COR-L47 (cell line): ENCODE measurements at places on chromosomes 2 and 18.

DNA sequence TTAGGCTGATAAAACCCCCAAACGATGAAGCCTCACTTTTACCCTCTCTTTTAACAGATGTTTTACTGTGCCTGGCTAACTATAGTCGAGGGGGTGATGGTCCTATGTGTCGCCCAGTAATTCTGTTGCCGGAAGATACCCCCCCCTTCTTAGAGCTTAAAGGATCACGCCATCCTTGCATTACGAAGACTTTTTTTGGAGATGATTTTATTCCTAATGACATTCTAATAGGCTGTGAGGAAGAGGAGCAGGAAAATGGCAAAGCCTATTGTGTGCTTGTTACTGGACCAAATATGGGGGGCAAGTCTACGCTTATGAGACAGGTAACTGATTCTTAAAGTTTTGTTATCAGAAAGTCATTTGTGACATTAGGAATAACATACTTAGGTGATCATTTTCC, 20.4 kb downstream of the MSH6 start:
- no peak for DNase-seq

- DNase-seq: no peak
Observed at GRCh38 chr2:96137321-96138178, 752 bp downstream of the ASTL start.

- no peak for DNase-seq
Observed at GRCh38 chr2:86027922-86028765, 77.5 kb downstream of the POLR1A start.

GRCh38 chr2:38997781-38998180, 108.1 kb downstream of the ARHGEF33 start:
- DNase-seq: no peak

DNA sequence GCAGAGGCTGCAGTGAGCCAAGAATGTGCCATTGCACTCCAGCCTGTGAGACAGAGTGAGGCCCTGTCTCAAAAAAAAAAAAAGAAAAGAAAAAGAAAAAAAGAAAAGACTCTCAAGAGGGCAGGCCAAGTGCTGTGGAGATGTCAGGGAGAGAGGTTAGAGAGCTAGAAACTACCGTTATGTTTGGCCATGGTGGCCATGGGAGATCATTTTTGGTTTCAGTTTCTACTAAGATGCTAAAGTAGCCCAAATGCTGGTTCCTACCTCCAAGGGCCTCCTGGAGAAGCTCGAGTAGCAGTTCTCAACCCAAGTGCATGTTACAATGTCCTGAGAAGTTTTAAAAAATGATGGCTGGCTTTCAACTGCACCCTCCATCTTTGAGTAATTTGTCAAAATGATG, 47.4 kb upstream of the TCF4 start:
- DNase-seq: no peak

DNA sequence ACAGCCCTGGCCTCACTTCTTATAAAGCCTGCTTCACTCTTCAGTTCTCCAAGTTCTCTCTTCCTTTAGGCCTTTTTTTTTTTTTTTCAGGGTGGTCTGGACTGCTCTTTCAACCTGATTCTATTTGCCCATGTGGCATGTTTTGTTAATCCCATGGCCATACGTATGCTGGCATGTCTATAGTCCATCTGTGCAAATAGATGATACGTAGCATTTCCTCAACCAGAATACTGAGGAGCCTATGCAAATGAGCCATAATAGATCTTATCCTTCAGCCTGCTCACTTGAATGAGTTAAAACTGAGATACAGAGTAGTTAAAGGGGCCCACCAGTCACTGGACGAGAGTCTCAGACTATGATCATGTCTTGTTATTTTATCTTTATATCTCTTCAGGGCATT, 265.2 kb upstream of the CXCR4 start:
- no peak for DNase-seq

GRCh38 chr18:34600158-34600557, 109.9 kb upstream of the DTNA start:
- no peak for DNase-seq

- DNase-seq: no peak
Observed at GRCh38 chr18:12474146-12474545, 66.4 kb downstream of the PRELID3A start.

DNA sequence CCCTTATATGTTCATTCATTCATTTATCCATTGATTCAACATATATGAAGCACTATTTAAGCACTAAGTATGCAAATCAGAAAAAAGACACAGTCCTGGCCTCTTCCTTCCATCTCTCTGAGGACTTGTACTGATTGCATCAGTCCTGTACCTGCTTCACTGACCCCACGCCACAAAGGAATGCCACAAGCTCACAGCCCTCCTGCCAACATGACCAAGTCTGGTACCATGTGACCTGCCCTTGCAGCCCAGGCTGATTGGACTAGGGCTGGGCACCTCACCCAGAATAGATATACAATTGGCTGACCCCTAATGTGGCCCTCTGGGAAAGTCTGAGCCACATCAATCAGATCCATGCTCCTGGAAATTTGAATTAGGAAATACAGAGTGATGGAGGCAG, 196.6 kb downstream of the AGPS start:
- DNase-seq: no peak

- DNase-seq: peak; percentile 41
Observed at GRCh38 chr2:143685421-143686078, 556.3 kb downstream of the ARHGAP15 start.

DNA sequence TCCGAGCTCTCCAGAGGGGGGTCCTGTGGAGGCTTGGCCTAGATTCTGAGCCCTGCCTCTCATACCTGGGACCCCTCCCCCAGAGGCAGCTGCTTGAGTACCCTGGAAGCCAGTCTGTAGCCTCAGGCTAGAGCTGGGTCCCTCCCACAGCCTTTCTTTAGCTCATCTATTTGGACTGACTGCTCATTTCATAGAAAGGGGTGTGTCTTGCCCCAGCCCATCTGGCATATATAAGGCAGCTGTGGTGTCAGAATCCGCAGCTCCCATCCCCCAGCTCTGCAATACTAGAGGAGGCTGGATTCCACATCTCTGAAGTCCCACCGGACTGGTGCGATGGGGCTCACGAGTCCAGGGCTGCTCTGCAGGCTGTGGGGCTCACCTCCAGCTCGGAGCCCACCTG, 26.1 kb downstream of the MPHOSPH10 start:
- DNase-seq: peak; percentile 83

DNA sequence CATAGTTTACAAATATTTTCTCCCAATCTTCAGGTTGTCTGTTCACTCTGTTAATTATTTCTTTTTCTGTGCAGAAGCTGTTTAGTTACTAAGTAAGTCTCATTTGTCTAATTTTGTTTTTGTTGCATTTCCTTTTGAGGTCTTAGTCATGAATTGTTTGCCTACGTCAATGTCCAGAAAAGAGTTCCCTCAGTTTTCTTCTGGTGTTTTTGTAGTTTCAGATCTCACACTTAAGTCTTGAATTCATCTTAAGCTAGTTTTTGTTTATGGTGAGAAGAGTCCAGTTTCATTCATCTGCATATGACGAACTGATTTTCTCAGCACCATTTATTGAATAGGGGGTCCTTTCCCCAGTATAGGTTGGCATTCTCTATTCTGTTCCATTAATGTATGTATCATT, 1252.2 kb upstream of the TMEFF2 start:
- DNase-seq: no peak

DNA sequence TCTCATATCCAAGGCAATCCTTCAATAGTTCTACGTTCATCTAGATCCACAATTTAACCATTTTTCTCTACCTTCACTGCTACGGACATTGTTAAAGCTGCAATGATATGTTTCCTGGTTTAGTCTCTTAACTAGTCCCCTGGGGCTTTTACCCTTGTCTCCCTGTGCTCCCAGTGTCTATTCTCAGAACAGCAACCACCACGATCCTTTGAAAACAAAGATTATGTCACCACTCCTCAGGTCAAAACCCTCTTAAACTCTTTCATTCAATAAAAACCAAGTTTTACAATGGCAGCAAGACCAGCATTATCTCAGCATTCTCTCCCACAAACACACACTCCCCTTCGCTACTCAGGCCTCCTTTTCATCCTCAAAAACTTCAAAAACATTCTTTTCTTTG, 298.2 kb upstream of the CHST9 start:
- no peak for DNase-seq

DNA sequence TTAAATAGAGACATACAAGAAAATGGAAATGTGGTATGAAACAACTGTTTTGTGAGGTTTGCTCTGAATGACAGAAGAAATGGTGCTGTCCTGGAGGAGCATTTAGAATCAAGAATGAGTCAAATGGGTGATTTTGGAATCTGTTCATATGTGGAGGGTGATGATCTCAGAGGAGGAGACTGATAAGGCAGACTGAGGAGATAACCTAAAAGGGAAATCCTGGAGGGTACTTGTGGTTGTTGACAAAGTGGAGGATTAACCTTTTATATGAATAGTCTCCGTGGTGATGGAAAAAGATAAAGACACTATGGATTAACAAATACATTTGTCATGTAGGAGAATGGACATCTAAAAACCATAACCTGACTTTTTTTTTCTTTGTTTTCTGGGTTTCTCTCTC, 74.1 kb downstream of the MMADHC start:
- no peak for DNase-seq

DNA sequence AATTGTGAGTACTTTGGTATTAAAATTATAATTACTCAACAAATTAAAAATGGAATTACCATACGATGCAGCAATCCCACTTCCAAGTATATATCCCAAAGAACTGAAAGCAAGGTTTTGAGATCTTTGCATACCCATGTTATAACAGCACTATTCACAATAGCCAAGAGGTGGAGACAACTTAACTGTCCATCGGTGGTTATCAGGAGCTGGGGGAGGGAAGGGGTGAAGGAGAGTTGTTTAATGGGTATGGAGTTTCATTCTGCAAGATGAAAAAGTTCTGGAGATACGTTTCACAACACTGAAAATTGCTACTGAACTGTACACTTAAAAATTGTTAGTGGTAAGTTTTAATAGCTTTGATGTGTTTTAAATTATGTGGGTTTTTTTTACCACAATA, 25.7 kb downstream of the RAB10 start:
- no peak for DNase-seq

DNA sequence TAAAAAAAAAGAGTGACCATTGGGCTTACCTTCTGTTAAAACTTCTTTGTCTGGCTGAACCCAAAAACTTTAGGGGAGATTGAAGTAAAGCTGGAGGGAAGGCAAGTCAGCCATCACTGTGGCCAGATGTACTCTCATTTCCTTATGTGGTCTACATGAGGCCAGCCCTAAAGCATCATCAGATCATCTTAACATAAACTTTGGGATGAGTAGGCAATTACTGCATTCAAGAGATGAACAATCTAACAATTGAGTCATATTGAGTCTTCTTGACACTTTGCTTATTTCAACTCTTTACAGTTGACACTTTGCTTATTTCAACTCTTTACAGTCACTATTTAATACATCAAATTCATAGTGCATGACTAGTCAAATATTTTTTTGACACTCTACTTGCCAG, 155.6 kb downstream of the QPCT start:
- no peak for DNase-seq

DNA sequence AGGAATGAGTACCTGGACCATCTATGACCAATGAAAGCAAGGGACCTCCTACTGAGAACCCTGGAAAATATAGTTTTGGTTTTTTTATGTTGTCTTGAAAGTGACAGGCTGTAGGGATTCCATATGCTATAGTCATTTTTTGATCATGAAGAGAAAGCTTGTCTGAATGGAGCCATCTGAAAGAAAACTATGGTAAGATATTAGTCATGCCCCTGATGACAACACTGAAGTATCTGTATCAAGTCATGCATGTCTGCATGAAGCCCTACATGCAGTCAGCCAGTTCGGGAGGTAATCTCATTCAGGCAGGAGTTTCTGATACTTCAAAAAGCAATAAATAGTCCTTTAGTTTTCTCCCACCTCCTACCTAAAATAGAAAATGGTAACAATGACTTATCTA, 1042.0 kb downstream of the DPP10 start:
- no peak for DNase-seq

GRCh38 chr2:99949963-99950362, 192.4 kb downstream of the AFF3 start:
- no peak for DNase-seq
